Ascending aorta (tissue), 2 donors: ENCODE measurements at places on chromosomes 7 and 10. TPM values are rescaled to one million over a fixed set of nuclear protein-coding genes. Genes with fewer than 3 reads are reported as not detected.

GRCh38 chr10:49277973-49278372 is 21.0 kb upstream of the C10orf71 start:
- H3K27ac ChIP-seq, result no peak overlapping the region
- no peaks in the 10 kb centered on the region for H3K4me1 ChIP-seq
- H3K27me3 ChIP-seq, result no peaks in the 10 kb centered on the region
- no peaks in the 10 kb centered on the region for H3K36me3 ChIP-seq
- peak; percentile 44 for DNase-seq

DNA sequence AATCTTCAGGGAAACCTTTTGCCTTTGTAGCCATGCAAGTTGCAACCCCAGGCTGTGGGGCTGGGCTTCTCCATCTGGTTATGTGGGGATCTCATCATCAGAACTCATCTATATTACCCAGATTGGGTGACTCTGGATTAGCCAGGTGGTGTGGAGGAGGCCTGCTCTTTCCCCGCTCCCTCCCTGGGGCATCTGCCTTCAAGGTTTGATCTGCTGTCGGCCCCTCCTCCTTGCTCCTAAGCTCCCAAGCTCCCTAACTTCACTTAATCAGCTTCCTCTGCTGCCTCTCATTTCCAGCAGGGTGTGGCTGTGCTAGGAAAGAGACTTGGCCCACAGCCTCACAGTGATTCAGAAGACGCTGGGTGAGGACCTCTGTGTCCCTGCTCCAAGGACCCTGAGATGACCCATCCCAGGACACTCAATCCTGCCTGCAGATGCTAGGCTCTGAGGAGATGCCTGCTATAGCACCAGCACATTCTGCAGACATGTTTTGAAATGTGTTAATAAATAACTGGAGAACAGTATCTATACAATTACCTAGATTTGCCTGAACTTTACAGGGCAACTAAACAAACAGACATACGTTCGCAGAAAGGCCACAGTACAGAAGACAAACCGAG is 392.1 kb upstream of the PODXL start:
- no peaks in the 10 kb centered on the region for H3K36me3 ChIP-seq
- peak overlapping the region; percentile 83 for H3K27ac ChIP-seq
- DNase-seq, result peak; percentile 81
- no peak overlapping the region for H3K4me3 ChIP-seq
- no peaks in the 10 kb centered on the region for H3K27me3 ChIP-seq

- H3K4me3 ChIP-seq, result no peak overlapping the region
- H3K36me3 ChIP-seq, result no peaks in the 10 kb centered on the region
- H3K27ac ChIP-seq, result no peak overlapping the region
- H3K4me1 ChIP-seq, result peaks cover 40% of the 10 kb centered on the region
These were observed 171.8 kb downstream of the NEURL1 start for GRCh38 chr10:103665162-103665889.

Gene ICA1
- total RNA-seq, result 18.3 TPM

Gene ADAM22
- 0.85 TPM for total RNA-seq

DNA sequence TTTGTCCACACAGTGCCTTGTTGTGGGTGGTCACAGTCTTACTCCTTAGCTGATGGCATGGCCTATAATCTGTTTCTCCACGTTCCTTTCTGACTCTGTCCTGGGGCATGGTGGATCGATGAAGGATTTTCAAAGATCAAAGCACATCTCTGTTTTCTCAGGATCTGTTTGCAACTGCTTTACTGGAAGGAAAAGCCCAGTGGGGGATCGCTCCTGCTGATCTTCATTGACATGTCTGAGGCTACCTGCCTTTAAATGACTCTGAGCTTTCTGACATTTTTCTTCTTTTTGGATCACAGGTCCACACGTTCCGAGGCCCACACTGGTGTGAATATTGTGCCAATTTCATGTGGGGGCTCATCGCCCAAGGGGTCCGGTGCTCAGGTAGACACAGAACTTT is 68.0 kb upstream of the PRR15 start:
- H3K4me1 ChIP-seq, result peaks cover 4% of the 10 kb centered on the region
- H3K27me3 ChIP-seq, result no peaks in the 10 kb centered on the region
- no peak overlapping the region for H3K27ac ChIP-seq
- DNase-seq, result no peak

- no peak for DNase-seq
- H3K27me3 ChIP-seq, result no peaks in the 10 kb centered on the region
- peaks cover 84% of the 10 kb centered on the region for H3K36me3 ChIP-seq
- H3K27ac ChIP-seq, result no peak overlapping the region
These were observed 28.5 kb downstream of the ZC3HC1 start for GRCh38 chr7:130022623-130023175.

DNA sequence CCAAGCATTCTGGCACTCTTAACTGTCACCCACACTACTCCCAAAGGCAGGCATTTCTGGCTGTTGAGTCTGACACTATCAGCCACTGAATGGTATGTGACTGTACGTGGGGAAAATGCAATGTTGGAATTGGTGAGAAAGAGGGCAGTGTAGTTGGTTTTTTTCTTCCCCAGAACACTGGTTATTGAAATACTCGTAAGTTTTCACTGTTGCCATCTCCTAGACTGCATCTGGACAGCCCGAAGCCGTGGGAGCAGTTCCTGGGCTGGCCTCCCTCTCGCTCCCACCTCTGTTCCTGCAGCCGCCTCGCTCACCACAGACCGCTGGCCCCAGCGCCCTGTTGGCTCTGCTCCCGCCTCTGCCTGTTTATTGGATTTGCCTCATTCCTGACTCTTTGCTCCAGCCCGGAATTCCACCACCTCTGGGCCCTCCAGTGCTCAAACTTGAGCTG is 5.7 kb downstream of the PLCE1 start:
- no peak for DNase-seq
- no peak overlapping the region for H3K4me3 ChIP-seq
- no peaks in the 10 kb centered on the region for H3K36me3 ChIP-seq

DNA sequence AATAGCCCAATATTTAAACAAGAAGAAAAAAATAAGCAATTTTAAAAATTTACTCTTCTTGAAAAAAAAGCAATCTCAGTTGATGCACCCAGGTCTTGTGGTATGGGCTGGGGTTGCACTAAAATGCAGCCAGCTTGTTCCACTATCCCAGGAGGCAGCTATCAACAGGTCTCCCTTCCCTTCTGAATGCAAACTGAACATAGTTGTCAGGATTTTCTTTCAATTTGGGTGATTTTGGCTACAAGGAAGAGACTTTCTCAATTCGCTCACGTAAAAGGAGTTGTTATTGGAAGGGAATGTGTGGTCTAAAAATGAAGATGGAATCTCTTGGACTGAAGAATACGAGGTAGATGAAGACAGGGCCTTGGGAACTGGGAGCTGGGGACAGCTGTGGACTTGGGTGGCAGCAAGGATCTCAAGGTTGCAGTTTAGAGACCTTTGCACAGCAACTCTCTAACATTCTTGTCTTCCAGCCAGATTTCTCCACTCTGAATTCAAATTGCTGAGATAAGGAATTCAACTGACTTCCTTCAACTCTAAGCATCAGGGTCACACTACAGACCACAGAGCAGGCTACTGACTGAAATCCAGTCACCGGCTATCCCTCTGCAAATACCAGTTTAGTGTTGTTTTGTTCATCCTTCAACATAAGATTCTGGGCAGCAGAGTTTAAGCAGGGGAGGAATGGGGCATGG is 3.1 kb upstream of the TMEM26 start:
- H3K27ac ChIP-seq, result no peak overlapping the region
- H3K4me1 ChIP-seq, result no peaks in the 10 kb centered on the region
- H3K4me3 ChIP-seq, result no peak overlapping the region

DNA sequence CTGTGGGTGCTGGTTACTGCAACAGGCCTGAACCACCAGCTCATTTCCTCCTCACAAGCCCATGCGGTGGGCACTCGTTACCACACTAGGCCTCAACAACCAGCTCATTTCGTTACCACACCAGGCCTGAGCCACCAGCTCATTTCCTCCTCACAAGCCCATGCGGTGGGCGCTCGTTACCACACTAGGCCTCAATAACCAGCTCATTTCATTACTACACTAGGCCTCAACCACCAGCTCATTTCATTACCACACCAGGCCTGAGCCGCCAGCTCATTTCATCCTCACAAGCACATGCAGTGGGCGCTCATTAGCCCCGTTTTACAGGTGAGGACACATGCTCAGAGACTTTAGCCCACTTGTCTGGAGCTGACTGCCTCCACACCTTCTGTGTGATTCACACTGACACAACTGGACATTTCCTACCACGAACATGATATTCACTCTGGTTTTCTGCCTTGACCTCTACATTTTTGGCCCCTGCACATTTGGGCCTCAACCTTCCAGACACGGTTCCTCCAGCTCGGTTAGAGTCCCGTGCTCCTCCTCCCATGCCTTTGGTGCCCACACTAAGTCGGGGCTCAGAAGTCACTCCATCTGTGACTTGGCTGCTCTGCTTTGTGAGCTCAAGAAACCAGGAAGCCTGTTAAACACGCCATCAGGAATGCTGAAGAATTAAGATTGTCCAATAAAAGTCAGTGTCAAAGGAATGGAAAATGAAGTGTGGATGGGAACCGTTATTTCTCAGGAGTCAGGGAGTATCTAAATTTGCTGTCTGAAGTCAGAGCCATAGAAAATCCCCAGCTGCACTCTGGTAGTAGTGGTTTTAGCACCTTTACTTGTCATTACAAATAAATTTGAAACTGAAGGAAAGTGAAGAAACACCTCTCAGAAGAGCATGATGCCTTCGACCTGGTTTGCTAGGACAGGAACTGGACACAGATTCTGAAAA is 55.8 kb upstream of the LANCL2 start:
- no peaks in the 10 kb centered on the region for H3K4me1 ChIP-seq
- no peak overlapping the region for H3K4me3 ChIP-seq
- H3K27ac ChIP-seq, result no peak overlapping the region
- DNase-seq, result no peak

GRCh38 chr10:121516093-121516865 is 82.0 kb downstream of the FGFR2 start:
- DNase-seq, result no peak
- H3K4me1 ChIP-seq, result no peaks in the 10 kb centered on the region
- no peak overlapping the region for H3K27ac ChIP-seq
- no peaks in the 10 kb centered on the region for H3K36me3 ChIP-seq

- H3K4me3 ChIP-seq, result no peak overlapping the region
- no peak for DNase-seq
- H3K4me1 ChIP-seq, result no peaks in the 10 kb centered on the region
- H3K27ac ChIP-seq, result no peak overlapping the region
These were observed 14.1 kb downstream of the PRKAG2 start for GRCh38 chr7:151862606-151863381.

GRCh38 chr7:96026611-96027010 is 254.3 kb downstream of the DYNC1I1 start:
- H3K36me3 ChIP-seq, result no peaks in the 10 kb centered on the region
- no peak overlapping the region for H3K27ac ChIP-seq
- H3K4me1 ChIP-seq, result no peaks in the 10 kb centered on the region
- no peak overlapping the region for H3K4me3 ChIP-seq

- peak overlapping the region; percentile 93 for H3K27ac ChIP-seq
- DNase-seq, result peak; percentile 79
- peak overlapping the region; percentile 84 for H3K4me3 ChIP-seq
These were observed 57.6 kb upstream of the EZH2 start for GRCh38 chr7:148941598-148942275.

DNA sequence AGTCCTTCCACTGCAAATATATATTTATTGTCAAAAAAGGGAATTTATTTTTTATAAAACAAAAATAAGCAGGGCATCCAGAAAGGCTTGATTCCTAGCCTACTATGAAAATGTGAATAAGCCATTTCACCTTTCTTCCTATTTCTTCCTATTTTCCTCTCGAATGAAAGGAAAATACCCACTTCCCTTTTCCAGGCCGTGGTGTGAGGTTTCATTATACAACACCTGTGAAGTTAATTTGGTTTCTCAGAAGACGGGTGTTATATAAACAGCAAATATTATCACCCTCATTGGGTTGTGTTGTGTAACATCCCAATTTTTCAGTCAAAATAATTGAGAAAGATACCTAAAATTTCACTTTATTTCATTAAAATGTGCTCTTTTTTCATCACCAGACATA is 214.3 kb downstream of the DGKB start:
- H3K36me3 ChIP-seq, result no peaks in the 10 kb centered on the region
- H3K4me3 ChIP-seq, result no peak overlapping the region
- H3K27ac ChIP-seq, result no peak overlapping the region
- no peak for DNase-seq

- H3K36me3 ChIP-seq, result no peaks in the 10 kb centered on the region
- H3K27me3 ChIP-seq, result no peaks in the 10 kb centered on the region
- no peak for DNase-seq
- H3K4me1 ChIP-seq, result no peaks in the 10 kb centered on the region
- no peak overlapping the region for H3K4me3 ChIP-seq
These were observed 130.1 kb upstream of the VWC2 start for GRCh38 chr7:49643321-49643720.

DNA sequence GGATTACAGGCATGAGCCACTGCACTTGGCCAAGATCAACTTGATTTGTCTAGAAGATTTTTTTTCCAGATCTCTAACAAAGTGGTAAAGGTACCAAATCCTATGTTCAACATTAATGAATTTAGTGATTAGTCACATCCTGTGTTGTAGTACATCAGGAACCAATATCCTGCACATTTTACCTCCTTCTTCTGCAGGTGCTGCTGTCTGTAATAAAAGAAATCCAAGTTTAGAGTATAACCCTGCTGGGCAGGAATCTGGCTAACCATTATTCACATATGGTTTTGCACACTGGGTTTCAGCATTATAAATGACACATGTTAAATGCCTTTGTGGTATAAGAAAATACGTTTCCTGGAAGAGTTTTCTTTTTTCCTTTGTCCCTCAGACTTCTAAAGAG is 10.8 kb downstream of the PARD3 start:
- no peaks in the 10 kb centered on the region for H3K36me3 ChIP-seq
- H3K27ac ChIP-seq, result no peak overlapping the region
- H3K4me3 ChIP-seq, result no peak overlapping the region
- peaks cover 7% of the 10 kb centered on the region for H3K4me1 ChIP-seq

Gene NEUROG3
- not detected for total RNA-seq

GRCh38 chr10:124142960-124143359 is 49.6 kb upstream of the CHST15 start:
- no peaks in the 10 kb centered on the region for H3K27me3 ChIP-seq
- no peaks in the 10 kb centered on the region for H3K36me3 ChIP-seq
- H3K4me3 ChIP-seq, result no peak overlapping the region
- DNase-seq, result no peak

DNA sequence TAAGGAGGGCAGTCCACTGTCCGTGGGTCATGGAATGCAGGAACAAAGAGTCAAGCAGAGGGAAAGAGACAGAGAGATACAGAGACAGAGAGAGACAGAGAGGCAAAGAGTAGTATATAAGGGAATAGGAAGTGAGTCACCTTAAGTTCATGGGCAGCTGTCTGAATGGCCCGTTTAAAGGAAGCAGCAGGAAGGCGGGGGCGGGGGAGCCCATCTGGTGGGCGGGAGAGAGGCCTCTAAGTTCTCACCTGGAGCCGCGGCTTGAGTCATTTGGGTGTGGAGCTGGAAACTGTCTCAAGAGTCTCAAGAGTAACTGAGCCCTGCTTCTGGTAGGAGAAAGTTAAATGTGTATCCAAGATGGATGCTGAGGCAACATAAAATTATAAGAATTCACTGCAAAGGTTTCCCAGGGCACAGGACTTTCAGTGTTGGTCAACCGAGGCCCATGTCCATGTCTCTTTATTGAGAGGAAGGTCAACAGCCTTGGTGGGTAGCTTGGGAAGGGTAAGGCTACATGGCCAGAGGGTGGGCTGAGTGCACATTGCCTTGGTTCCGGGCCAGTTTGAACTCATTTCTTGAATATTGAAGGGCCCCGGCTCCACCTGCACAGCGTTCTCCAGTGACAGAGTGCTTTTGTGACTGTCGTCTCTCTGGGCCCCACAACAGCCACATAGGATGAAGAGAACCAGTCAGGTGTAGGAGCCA is 85.5 kb upstream of the CACUL1 start:
- no peak overlapping the region for H3K4me3 ChIP-seq
- H3K27me3 ChIP-seq, result no peaks in the 10 kb centered on the region
- no peak overlapping the region for H3K27ac ChIP-seq
- no peak for DNase-seq
- H3K36me3 ChIP-seq, result no peaks in the 10 kb centered on the region
